Hypothalamus (tissue), 51 donors: ENCODE measurements at places on chromosomes 4 and X.

DNA sequence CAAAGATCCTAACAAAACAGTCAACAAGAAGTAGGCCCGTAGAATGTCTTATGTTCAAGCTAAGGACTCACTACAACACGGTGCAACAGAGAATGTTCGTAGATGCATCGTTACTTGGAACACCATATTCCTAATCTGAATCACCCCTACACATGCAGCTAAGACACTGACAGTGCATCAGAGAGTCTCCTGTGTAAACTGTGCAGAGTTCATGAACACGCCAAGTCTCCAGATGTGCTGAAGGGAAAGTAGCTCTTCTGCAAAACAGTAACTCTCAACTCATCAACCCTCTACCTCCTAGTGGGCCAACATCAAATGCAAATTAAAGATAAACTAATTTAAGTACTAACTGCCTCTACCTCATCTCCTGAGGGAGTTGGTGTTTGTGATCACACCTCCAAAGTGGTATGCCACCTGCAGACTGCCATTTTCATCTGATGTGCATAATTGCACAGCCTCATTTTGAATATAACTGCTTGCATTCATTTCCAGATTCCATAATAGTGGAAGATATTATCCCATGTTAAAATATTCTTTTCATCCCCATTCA, 73.5 kb downstream of the MOSPD2 start:
- no peak for DNase-seq

- no peak for DNase-seq
These were observed 310.5 kb downstream of the CFAP299 start for GRCh38 chr4:80646061-80646460.

- DNase-seq, result no peak
These were observed 16.1 kb downstream of the TMEM175 start for GRCh38 chr4:948101-948935.

- no peak for DNase-seq
These were observed 154.6 kb downstream of the FMR1NB start for GRCh38 chrX:148135738-148136137.

DNA sequence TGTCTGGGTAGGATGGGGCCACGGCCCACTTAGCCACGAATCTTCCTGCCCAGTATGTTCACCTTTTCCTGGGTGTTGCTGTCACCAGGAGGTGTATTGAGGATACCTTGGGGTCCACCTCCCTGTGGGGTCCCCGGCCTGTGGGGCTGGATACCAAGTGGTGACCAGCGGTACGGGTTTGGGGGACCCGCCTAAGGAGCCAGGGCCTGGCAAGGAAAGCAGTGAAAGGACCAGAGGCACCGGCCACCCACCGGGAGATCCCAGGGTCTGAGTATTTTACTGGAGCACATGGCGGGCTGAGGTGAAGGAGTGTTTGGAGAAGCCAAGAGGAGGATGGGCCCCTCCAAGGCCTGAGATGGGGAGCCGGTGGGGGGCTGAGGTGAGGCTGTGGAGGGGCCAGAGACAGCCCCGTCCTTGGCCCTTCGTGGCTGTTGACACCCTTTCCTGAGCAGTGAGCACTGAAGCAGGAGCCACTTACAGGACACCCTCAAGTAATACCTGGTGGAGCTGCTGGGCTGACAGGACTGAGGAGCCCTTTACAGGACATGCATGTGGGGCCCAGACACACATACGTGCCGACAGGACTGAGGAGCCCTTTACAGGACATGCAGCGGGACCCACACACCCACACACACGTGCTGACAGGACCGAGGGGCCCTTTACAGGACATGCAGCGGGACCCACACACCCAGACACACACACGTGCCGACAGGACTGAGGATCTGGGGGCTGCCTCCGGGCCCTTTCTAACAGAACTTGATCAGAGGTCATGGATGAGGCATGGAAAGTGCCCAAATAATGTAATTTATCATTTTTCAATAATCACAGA, 38.4 kb downstream of the TMEM271 start:
- DNase-seq, result no peak

GRCh38 chrX:113929004-113929403, 654.9 kb upstream of the HTR2C start:
- DNase-seq, result no peak

GRCh38 chr4:119894650-119895208, 171.9 kb downstream of the MAD2L1 start:
- no peak for DNase-seq

DNA sequence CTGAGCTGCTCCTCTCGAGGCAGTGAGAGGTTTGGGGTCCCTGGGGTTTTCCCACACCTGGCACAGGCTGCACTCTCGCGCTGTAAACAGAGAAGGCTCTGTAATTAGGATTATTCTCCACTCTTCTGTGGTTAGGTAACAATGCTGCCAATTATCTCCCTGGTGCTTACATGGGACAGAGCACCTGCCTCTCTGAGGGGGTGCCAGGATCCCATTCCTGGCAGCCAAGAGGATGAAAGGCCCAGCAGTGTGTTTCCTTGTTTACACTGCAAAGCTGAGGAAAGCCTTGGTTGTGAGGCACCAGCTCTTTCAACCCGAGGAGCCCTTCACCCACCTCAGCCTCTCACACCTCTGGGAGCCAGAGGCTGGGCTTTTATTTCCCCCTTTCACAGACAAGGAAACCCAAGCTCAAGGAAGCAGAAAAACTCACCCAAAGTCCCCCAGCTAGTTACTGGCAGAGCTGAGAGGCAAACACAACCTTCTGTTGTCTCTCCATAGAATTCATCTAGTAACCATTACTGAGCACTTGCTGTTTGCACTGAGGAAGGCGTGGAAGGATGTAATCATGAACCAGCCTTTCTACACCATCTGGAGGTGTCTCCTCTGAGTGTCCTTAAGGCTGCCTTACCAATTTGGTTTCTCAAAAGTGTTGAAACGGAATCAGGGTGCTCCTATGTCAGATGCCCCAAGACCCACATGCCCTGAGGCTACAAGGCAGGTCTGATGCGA, 39.7 kb upstream of the PROM1 start:
- no peak for DNase-seq

- no peak for DNase-seq
These were observed 19.5 kb upstream of the CRLF2 start for GRCh38 chrX:1231850-1232465.

DNA sequence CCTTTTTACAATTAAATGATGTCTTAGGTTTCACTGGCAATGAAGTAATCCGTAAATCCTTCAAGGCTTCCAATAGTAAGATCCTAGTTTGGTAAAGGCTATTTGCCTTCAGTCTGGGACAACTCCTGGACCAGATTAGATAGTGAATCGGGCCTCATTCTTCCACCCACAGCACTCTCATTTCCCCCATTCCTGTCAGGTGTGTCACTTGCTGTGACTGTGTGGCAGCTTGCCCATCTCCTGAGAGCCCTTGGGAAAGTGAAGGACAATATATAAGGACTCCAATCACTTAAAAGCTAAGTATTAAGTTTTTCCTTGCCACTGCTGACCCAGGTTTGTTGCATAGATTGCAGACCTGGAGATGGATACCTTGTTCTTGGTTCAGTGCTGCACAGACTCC, 3.3 kb upstream of the GASK1B start:
- DNase-seq, result no peak

DNA sequence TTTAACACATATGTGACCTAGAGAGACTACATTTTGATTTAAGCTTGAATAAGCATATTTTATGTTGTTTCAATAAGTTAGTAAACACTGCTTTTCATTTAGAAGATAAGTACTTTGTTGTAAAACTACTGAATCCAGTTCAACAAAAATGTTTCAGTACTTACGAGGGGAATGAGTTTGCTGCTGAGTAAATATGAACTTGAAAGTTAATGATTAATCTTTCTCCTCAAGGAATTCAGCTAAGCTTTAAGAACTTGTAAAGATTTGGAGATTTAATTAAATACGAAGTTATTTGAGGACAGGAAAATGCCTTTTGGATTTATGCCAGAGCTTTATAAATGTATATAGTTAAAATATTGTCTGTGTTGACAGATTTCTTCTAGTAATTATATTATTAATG, 933.0 kb upstream of the LCORL start:
- DNase-seq, result no peak

DNA sequence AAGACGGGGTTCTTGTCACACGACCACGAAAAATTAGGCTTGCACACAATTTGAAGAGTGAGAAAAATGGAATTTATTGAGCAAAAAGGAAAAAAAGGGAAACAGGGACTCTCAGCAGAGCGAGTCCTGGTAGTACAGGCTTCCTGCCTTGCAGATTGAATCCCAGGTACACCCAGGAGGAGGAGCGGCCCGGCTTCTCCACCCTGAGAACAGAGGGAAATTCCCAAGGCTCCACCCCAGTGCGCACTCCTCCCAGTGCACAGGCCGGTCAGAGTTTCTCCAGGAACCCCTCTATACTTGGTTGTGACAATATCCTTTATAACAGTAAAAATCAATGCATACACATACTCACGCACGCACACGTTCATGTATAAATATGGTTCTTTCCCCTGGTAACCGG, 22.0 kb downstream of the SLC4A4 start:
- no peak for DNase-seq

DNA sequence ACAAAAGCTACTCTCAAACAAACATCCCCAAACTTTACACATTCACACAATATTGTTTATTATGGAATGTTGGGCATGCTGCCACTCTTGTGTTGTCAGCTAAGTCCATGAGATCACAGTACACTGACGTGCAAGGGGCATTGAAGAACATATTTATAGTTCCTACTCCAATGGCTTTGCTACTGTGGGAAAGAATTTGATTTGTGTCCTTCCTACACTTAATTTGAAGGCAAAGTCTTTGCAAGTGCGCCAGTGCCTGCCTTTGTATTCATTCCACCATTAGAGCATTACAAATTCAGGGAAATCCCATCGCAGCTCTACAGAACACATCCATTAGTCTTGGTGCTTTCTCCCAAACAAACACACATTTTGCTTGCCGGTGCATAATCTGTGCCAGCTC, 45.4 kb upstream of the FTHL17 start:
- no peak for DNase-seq

DNA sequence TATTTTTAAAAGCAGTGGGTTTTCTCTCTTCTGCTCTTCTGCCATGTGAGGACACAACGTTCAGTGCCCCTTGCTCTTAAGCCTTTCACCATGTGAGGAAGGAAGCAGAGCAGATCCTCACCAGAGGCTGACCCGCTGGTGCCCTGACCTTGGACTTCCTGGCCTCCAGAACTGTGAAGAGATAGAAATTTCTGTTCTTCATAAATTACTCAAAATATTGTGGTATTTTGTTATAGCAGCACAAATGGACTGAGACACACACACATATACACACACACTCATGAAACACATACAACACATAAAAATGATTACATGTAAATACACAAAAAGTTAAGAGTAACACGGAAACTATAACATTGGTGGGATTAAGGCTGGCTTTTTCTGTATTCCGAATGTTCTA, 244.8 kb upstream of the NOCT start:
- DNase-seq, result no peak

GRCh38 chr4:14218641-14219040, 591.1 kb upstream of the BOD1L1 start:
- DNase-seq, result peak; percentile 34

DNA sequence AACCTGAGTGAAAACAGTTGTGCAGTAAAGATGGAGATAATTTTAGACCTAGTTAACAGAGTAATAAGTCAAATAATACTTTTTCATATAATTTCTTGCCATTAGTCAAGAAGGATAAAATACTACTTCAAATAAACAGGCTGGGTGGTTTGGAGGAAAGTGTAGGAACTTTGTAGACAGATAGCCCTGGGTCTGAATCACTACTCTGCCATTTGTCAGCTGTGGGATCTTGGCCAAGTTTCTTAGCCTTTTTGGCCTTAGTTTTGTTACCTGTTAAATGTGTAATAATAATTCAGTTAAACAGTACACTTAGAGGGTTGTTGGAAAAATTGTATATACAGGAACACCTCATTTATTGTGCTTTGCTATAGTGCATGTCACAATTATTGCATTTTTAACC, 163.7 kb downstream of the NPNT start:
- no peak for DNase-seq

GRCh38 chr4:83112678-83113428, 1.7 kb downstream of the PLAC8 start:
- no peak for DNase-seq

DNA sequence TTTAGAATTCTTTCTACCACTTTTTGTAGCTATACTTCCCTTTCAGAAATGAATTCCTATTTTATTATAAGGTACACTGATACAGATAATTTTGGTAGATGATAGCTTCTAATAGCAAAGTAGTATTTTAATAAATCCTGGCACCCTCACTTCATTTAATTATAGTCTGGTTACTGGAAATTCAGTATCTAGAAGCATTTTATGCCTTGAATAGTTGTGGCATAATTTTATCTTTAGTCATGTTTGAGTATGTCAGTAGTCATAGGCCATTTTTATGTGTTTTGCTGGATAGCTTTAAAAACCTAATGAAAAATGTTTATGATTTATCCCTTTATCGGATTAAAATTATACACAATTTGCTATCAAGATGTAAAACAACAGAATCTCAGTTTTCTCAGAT, 92.3 kb downstream of the DIAPH2 start:
- DNase-seq, result no peak

DNA sequence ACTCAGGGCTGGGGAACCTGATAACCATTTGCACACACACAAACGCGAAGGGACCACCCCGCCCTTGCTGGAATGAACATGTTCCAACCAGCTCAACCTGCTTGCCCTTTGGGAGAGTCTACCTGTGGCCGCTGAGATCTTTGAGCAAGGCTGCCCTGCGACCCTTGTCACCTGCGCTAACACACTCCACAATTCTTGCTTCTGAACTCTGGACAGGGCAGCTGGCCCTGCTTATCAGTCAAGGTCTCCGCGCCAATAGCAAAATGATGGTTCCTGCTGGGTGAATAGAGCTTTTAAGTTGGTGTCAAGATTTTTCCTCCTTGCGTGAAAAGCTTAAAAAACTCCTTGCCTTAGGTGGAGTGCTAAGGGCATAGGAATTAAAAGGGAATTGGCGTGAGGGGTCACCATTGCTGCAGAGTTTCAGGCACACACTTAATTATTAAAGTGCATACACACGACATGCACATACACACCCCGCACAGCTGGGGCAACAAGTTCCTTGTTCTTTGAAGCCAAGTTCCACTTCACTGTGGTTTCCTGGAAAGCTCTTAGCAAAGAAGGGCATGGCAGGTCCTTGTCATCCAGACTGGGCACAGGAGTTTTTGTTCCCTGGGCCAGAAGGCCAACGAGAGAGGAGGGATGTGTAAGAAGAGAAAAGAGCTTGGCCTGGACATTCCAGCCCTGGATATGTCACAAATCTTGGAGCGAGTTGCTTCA, 207.7 kb downstream of the STIM2 start:
- no peak for DNase-seq

DNA sequence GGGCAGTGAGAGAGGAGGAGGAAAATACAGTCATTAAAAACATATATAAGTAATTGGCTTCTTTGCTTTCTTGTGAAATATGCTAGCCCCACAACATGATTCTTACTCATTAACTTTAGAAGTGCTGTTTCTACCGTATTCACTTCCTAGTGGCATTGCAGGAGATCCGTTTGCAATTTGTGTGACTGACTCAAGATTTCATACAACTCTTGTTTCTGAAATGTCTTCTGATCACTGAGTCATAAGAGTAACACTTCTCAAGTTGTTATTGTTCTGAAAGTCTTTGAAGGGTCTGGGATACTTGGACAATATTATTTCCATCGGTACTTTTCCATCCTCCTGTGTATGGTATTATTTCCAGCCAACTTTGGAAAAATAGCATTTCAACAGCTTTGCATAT, 310.8 kb downstream of the PACRGL start:
- no peak for DNase-seq

- DNase-seq, result no peak
These were observed 317.5 kb upstream of the AGA start for GRCh38 chr4:177759729-177760128.

- no peak for DNase-seq
These were observed 45.9 kb upstream of the PPP3CA start for GRCh38 chr4:101393256-101393655.

GRCh38 chr4:183478123-183478522, 26.7 kb upstream of the ING2 start:
- no peak for DNase-seq

- DNase-seq, result no peak
These were observed 20.7 kb downstream of the ZNF280C start for GRCh38 chrX:130247996-130248395.
